ENCODE measurements at places on chromosomes 3 and 15.

- no peak for DNase-seq
Observed at GRCh38 chr15:98683831-98684230, 35.5 kb downstream of the IGF1R start.

GRCh38 chr3:66494959-66495667 lies 5.7 kb downstream of the LRIG1 start:
- no peak for DNase-seq

DNA sequence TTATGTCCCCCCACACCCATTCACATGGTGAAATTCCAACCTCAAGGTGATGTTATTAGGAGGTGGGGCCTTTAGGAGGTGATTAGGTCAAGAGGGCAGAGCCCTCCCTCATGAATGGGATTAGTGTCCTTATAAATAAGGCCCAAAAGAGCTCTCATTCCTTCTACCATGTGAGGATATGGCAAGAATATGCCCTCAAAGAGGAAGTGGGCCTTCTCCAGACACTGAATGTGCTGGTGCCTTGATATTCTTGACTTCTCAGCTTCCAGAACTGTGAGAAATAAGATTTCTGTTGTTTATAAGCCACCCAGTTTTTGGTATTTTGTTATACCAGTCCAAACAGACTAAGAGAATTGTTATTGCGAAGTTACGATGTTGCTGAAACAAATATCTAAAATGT lies 94.4 kb downstream of the ANKRD28 start:
- no peak for DNase-seq

DNA sequence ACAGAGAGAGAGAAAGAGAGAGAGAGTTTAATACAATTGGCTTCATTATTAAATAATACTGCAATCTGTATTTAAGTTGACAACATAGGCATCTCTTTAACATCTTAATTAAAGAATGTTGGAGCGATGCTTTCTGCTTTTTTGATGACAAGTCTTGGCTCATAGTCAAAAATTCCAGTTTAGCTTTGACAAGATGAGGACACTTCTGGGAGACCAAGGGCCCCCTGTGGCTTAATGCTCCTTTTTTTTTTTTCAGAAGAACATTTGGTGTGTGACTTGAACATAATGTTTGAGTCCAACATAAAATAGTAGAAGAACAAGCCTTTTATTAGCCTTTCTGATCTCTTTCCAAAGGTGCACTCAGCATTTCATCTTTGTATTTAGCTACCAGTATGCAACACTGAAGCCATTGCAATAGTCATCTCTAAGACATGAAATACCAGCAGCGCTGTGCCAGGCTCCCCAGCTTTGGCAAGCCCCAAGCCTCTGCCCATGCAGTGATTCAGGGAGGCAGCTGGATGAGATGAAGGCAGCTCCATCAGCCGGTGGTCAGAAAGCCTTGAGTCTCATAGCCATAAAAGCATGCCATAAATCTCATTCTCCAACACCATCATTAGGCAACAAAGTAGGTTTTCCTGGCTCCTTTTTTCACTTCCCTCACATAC lies 349.4 kb upstream of the SEMA6D start:
- no peak for DNase-seq

GRCh38 chr15:96273317-96274086 lies 57.0 kb upstream of the NR2F2 start:
- DNase-seq: no peak

DNA sequence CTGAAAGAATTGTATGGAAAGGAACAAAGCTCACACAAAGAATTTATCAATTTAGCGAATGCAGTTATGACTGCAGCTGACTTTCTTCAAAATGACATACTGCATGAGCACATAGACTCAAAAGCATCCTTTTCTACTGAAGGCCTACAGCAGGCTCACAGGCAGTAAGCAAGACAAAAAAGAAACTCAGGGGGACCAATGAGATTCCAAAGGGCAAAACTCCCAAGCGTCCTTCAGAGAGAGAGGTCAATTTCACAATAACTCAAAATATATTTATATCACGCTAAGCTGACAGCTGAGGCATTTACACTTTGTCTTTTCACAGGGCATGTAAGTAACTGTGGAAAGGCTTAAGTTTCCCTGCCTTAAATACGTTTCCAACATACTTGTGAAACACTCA lies 427.9 kb upstream of the RASGRP1 start:
- no peak for DNase-seq

GRCh38 chr3:12401208-12401607 lies 83.1 kb upstream of the TSEN2 start:
- DNase-seq: no peak

DNA sequence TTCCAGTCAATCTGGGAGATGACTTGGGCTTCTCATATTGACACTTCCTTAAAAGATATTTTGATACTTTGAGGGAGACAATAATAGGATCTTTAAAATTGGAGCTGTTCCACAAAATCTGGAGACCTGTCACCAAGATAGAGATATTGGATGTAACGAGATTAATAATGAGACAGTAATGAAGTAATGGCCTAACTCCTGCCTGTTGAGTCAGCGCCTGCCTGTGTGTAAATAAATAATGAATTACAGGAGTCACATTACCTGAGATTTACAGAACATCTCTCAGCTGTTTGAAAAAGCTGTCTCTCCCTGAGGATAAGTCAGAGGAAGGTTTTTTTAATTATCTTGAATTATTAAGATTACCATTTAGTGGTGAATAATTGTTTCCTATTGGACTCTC lies 43.8 kb upstream of the MITF start:
- no peak for DNase-seq

DNA sequence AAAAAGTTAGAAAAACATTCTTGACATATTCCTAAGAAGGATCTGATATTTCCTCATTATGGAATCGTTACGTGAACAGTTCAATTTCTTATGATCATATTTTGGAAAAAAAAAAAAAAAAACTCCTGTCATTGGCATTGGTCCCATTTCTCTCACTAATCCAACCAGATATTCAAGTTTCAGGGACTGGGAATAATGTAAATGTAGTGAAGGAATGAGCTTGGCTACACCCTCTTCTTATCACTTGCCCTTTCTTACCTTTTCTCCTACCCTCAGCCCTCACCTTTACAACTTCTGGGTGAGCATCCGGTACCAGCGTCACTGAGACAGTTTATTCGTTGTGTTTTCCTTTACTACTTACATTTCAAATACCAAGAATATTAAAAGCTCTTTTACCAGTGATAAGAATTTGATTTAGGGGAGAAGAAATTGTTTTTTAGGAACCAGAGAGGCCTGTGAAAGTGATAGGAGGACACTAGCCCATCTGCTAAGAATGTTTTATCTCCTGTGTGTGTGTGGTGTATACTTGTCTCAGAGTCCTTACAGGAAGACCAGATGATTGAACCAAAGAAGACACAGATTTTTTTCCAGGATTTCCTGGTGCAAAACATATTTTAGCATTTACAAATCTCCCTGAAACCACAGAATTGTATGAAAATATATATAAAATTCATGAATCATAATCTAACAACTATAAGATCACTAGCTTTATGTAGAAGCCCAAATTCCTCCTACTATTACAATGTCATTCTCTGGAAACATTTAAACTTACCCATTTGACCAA lies 946.7 kb downstream of the ZPLD1 start:
- no peak for DNase-seq

DNA sequence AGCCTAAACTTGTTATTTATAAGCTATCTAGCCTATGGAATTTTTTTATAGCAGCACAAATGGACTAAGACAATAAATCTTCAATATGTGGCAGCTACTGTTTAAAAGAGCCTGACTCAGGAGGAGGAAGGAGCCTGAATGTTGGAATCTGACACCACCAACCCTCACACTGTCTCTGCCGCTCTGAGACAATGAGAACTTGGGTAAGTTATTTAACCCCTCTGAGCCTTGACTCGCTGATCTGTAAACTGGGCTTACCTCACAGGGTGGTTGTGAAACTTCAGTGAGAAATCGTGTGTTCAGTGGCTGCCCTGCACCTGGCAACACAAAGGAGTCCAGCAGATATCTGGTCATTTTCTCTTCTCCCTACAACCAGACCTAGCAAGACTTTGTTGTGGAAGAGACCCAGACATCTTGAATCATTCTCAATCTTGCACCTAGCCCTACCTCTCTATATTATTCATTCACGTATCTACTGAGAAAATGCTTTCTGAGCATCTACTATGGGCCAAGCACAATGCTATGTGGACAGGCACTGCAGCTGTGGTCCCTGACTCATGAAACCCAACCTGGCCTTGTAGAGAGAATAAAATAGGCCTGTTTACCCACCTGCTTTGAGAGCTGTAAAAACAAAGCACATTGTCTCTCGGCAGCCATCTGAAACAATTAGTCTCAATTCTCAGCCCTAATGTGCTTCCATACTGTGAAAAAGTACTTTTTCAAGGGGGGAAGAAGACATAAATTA lies 81.9 kb upstream of the SLC25A36 start:
- no peak for DNase-seq

DNA sequence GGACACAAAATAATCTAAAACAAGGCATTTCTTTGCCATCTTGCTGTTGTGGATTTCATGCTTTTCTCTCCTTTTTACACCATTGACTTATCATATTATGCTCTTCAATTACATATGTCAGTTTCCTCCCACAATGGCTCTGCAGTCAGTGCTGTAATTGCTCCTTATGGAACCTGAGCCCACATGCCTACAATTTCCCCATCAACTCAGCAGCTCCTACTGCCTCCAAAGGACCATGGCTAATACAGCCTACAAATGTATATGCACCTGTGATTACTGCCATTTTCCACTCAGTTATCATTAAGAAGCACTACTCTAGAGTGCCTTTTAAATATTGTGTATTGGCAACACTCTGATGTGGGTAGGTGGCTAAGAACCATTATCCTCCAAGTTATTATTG lies 30.8 kb downstream of the RTP4 start:
- DNase-seq: no peak

GRCh38 chr3:23600167-23600871 lies 205.4 kb upstream of the UBE2E1 start:
- DNase-seq: no peak

- no peak for DNase-seq
Observed at GRCh38 chr3:157078131-157078810, 81.7 kb downstream of the CCNL1 start.

DNA sequence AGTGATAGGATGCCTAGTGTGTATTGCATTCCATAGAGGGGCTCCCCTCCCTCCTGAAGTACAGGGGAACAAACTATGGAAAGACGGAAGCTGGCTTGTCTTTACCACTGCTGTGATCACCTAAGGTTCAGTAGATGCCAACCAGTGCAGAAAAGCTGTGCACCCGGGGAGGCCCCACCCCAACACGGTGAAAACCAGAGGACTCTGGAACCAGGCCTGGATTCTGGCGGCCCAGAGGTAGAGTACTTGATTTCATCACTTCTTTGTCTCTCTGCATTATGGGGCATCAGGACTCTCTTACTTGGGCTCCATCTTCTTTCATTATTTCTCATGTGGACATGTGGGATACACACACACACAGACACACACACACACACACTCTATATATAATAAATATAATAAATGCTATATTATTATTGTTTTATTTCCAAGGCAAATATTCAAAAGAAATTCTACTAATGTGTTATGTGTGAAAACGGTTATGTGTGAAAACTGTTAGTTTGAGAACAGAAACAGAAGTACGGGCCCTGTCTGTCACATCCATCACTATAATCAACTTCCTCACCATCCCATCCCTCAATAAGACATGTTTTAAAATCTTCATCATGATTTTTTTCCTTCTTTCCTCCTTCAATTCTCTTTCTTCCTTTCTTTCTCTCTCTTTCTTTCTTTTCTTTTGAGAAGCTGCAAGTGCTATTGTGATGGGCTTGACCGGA lies 152.4 kb upstream of the CMC1 start:
- no peak for DNase-seq

DNA sequence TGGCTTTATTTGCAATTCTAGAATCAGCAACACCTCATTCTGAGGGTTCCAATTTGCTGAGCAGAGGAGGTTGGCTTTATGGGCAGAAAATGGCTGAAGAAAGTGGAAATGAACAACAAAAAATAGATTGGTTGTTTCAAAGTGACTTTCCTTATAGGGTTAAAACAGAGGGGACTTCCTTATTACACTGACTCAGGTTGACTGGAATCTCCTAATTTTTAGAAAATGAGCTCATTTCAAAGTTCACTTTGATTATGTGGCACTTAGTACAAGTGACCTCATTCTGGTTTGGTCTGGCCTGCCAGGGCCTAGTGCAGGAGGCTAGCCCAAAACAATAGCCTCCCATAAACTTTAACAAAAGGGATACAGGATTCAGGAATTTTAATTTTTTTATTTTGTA lies 41.4 kb downstream of the NFKBIZ start:
- DNase-seq: no peak

DNA sequence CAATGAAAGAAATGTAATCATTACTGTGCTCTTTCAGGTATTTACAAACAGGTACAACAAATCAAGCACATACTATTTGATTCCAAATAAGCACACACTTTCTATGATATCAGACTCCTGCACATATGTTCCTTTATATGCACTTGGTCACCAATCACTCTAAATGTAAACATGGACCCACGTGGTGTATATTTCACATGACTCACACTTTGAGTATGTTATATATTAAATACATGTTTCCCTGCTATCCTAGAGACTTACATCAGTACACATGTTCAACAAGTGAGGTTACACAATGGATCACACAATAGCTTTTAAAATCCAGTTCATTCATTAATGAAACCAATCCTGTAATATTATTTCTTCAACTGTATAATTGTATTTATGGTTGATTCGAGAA lies 683.5 kb downstream of the NR2F2 start:
- no peak for DNase-seq

DNA sequence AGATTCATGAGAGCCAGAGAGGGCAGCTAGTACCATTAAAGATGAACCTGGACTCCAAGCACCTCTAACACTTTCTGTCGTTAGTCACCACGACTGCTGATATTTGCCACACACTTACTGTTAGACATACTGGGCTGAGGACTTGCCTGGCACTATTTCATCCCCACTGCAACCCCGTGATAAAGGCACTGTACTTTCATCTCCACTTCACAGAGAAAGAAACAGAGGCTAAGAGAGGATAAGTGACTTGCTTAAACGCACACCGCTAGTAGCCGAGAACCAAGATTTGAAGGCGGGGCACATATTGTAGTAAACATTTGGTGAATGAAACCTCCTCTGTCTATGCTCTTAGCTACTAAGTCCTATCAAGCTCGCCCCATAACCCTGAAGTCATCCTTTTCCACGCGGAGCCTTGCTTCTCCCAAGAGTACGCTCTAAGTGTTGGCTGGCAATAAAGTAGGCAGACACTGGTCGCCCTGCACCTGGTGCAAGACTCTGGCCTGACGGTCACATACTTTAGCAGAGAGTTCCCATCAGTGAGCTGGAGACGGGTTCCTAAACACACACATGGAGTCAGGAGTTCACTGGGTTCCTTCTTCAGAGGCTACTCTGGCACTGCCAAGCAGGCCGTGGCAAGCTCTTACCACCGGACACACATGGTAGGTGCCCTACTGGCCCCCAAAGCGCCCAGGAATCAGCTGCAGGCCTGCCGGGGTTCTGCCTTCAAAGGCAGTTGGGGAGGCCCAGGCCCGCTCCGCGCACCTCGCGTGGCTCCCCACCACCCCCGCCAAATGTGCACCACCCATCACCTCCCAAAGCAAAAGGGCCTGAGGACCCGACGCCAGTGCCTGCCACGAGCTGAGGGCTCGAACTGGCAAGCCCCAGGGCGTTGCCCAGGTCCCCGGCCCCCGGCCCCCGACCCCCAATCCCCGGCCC lies 951 bp downstream of the POMGNT2 start:
- DNase-seq: no peak
